GM04504 (cell line): ENCODE measurements at places on chromosomes 1 and 21.
A peak's percentile ranks its signal among the peaks of the same experiment; 100 is the strongest.

GRCh38 chr1:202034683-202035462 lies 24.5 kb downstream of the ELF3 start:
- peak; percentile 82 for DNase-seq

GRCh38 chr1:235513495-235514366 lies 9.5 kb upstream of the B3GALNT2 start:
- peak; percentile 51 for DNase-seq

DNA sequence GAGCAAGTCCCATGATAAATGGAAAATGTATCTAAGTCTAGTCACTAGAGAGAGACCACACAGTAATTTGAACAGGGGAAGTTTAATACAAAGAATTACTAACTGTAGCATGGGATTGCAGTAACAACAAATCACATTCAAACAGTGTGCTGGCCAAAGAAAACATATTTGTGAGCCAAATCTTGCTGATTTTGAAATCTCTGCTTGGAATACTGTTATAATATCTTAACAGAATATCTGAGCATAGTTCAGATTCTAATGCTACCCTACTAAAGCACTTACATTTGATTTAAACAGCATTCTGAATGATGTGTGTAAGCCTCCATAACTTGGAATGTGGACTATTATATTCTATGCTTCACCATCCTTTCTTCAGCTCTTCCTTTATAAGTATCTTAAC lies 270.0 kb upstream of the BRINP3 start:
- no peak for DNase-seq

GRCh38 chr1:7076572-7076971 lies 291.3 kb downstream of the CAMTA1 start:
- DNase-seq: no peak

DNA sequence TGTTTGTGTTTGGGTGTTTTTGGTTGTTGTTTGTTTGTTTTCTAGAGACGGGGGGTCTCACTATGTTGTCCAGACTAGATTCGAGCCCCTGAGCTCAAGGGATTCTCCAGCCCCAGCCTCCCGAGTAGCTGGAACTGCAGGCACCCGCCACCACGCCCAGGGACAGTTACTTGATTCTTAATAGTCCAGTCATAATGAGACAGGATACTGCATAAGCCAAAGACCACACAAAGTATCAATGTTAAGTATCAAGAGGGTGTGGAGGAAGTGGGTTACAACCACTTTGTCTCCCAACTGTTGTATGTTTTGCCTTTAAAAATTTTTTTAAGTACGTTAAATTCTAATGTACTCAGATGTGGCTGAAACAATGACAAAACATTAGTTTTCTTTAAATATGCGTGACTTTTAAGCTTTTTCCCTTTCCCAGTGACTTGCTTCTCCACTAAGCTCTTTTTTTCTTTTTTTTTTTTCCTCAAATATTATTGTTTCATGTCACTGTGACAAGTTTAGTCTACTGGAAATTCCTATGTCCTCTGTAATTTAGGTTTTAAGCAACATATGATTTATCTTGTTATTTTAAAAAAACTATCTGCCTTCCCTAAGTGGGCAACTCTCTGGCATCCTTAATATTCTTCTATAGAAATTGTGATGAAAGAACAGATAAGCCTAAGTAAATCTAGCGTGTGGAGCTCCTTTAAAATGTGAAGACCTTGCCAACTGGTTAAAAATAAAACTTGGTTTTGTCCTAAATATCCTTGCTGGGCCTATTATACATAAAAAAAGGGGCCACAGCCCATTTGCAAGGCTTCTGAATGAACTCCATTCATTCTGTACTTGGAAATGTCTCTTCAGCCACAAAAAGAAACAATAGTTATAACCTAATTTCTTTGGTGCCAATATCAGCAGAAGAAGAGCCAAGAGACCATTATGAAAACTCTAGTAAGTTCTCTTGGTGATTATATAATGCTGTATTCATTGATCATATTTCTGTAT lies 56.2 kb upstream of the DPH5 start:
- no peak for DNase-seq

DNA sequence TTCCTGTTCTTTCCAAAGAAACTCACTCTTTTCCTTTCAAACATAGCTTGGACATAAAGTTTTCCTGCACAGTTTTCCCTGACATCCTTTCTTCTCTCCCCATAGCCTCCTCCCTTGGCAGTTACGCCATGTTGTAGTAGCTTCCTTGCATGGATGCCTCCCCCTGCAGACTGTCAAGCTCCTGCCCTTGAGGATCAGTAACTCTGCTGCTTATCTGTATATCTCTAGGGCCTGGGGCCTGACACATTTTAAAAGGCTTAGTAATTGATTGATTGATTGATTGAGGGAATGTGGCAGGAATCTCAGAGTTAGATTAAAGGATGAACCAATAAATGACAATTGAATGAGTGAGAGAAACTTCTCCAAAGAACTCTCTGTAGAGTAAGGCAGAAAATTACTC lies 143.7 kb downstream of the NEK7 start:
- DNase-seq: no peak

GRCh38 chr1:15350551-15351200 lies 59.0 kb upstream of the EFHD2 start:
- no peak for DNase-seq

GRCh38 chr1:8915446-8915845 lies 30.2 kb upstream of the CA6 start:
- no peak for DNase-seq

- no peak for DNase-seq
These were observed 49.3 kb downstream of the KANK4 start for GRCh38 chr1:62269851-62270495.

DNA sequence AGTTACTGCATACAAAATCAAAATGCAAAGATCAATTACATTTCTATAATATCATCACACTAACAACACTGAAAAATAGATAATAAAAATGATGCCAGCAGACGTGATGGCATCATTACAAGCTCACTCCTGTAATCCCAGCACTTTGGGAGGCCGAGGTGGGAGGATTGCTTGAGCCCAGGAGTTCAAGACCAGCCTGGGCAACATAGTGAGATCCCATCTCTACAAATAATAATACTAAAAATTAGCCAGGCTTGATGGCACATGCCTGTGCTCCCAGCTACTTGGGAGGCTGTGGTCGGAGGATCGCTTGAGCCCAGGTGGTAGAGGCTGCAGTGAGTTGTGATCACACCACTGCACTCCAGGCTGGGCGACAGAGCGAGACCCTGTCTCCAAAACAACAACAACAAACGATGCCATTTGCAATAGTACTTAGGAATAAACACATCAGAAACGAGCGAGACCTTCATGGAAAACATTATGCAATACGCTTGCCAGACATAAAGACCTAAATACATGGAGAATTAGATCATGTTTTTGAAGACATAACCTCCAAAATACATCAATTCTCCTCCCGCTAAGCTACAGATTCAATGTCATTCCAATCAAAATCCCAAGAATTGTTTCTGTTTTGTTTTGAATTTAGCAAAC lies 86.6 kb upstream of the ERRFI1 start:
- no peak for DNase-seq

DNA sequence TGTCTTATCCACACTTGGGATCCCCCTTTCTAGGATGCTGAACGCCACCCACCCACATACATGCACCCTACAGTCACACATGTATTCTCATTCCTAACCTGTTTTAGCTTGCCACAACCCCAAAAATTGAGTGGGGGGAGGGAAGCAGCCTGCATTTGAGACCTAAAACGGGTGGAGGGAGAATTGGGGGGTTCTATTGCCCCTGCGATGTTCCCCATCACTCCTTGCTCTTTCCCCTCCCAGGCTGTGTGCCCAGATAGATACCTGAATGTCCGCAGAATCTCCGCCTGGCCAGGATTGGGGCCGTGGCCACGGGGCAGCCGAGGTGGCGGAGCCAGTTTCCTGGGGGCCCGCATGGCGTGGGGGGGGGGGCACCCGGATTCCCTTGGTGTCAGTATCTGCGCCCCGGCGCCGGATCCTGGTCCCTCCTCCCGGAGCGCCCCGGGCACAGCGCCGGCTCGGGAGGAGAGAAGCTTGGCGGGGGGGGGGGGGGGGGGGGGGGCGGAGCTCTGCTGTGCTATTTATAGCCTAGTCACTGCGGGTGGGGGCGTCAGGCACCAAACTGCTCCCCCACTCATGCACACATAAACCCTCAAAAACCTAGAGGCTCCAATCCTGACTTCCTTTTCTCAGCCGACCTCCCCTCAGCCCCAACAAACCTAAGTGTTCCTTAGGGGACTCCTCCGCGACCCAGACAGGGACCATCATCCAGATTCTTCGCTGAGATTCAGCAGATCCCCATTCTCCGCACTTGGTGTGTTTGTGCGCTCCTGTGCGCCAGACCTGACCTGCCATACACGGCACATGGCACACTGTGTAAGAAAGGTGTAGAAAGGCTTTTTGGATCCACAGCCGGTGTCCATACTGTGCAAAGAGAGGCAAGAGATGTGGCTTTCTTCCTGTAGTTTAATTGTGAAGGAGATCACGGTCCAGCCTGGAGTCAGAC lies 1.9 kb downstream of the ANKRD34A start:
- no peak for DNase-seq

DNA sequence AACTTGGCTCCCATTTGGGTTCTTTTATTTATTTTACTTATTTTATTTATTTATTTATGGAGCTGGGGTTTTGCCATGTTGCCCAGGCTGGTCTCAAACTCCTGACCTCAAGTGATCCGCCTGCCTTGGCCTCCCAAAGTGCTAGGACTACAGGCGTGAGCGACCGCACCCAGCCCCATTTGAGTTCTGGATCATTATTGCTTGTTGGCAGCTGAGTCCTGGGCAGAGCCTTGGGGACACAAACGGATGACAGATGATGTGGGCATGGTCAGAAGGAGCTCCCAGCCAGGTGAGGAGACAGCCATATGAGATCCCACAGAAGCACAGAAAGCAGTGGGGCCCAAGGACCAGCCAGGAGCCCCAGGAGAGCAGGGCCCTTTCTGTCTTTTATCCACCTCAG lies 254.0 kb downstream of the MATN1 start:
- DNase-seq: no peak

- no peak for DNase-seq
These were observed 64.8 kb upstream of the BEND5 start for GRCh38 chr1:48841461-48841860.

DNA sequence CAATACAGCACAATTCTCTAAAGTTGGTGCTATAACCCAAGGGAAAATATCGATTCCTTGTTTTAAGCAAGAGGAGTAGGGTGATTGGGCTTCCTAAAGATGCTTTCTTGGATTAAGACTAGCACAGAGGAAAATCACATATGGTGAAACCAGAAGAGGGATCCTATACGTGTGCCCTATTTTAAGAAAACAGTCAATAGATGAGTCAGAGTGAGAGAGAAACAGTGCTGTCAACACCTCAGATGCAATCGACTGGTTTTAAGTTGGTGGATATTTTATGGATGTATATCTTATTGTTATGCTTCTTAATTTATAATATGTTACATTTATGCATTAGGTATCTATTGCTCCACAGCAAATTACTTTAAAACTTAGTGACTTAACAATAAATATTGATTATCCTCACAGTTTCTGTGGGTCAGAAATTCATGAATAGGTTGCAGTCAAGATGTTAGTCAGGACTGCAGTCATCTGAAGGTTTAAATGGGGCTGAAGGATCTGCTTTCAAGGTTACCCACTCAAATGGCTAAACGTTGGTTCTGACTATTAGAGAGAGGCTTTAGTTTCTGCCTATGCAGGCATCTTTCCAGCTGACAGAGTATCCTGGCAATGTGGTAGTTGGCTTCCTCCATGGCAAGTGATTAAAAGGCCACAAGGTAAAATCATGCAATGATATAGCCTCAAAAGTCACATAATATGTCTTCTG lies 61.6 kb upstream of the DEPDC1 start:
- no peak for DNase-seq

- no peak for DNase-seq
These were observed 27.7 kb upstream of the RRP15 start for GRCh38 chr1:218257371-218257770.

- DNase-seq: peak; percentile 63
These were observed 277.8 kb downstream of the LTN1 start for GRCh38 chr21:28714777-28715464.

DNA sequence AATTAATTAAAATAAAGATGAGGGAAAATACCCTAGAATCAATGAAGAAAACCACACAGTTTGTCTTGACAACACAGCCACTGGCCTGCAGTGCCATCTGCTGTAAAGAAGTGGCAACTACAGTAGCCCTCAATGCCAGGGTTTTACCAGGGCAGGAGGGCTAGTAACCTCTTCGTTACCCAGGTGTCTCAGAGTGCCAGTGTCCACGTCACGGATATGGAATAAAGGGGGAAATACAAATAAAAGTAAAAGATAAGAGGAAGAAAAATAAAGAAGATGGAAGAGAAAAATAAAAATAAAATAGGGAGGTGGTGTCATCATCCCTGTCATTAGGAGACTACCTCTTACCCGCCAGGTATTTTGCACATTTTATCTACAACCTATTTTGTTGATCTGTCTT lies 14.2 kb upstream of the SLC44A3 start:
- DNase-seq: no peak

- no peak for DNase-seq
These were observed 168.3 kb downstream of the PLPP3 start for GRCh38 chr1:56411021-56411420.

DNA sequence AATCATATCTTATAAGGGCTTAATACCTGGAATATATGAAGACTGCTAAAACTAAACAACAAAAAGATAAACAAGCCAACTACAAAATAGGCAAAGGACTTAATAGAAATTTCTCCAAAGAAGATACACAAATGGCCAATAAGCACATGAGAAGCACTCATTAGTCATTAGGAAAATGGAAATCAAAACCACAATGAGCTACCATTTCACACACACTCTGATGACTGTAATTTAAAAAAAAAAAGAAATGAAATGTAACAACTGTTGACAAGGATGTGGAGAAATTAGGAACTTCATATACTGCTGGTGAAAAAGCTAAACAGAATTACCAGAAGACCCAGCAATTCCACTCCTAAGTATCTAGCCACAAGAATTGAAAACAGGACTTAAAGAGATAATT lies 374.2 kb upstream of the ZP4 start:
- DNase-seq: no peak

- no peak for DNase-seq
These were observed 346.7 kb downstream of the NUF2 start for GRCh38 chr1:163668472-163668871.

DNA sequence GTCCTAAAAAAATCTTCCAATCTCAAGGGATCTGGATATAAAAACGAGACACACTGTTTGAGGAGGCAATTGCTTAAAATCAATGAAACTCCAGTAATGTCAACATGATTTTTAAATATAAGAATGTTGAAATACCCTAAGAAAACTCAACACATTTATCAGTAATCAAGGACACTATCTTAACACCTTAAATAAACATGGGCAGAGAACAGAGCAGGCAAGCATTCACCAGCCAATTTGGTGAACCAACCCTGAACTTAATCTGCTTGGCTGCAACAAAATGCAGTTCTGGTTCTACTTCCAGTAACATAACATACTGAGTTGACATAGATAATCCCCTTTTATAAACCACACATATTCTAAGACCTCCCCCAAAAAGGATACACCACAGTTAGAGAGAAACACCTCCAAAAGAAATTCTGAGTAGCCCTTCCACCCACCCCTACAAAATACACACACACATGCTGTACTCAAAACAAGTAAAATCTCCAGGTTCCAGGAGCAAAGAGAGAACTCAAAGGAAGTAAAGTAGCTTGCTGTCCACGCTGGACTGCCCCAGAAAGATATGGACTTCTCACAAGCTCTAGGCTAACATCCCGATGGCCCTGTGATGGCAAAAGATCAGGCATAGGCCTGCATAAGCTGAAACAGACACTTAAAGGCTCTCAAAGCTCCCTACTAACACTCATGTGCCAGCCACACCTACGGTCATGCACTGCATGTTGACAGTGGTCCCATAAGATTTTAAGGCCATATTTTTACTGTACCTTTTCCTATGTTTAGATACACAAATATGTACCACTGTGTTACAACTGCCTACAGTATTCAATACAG lies 30.5 kb downstream of the TP53BP2 start:
- DNase-seq: no peak

- no peak for DNase-seq
These were observed 394.8 kb downstream of the PRDM2 start for GRCh38 chr1:14094611-14095400.
